ENCODE measurements at places on chromosomes 5 and 9.
A peak's percentile ranks its signal among the peaks of the same experiment; 100 is the strongest.

- DNase-seq, result no peak
These were observed 13.3 kb upstream of the RNF130 start for GRCh38 chr5:180084638-180085561.

- no peak for DNase-seq
These were observed 326.1 kb downstream of the NSG2 start for GRCh38 chr5:174371600-174372094.

- DNase-seq, result no peak
These were observed 1174.0 kb downstream of the MAT2B start for GRCh38 chr5:164679461-164679860.

DNA sequence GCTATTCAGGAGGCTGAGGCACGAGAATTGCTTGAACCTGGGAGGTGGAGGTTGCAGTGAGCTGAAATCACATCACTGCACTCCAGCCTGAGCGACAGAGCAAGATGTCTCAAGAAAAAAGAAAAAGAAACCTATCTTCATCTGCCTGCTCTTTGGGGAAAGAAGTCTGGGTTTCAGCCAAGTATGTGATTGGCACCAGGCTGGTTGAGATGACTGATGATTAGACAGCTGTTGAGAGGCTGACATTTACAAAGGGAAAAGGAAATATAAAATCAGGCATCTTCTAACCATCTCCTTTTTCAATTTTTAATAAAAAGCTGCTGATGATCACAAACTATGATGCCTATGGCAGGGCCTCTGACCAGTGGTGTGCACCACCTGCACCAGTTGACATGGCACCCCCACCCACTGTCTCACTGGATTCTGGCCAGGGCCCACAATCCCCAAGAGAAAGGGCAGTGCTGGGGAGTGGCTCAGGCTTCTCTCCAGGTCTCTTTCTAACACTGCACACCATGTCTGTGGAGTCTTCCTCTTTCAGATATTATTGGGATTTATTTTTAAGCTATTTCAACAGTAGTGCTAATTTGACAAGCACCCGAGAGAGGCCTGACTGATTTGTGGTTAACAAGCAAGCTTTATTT, 17.2 kb upstream of the C5orf15 start:
- DNase-seq, result no peak

GRCh38 chr5:6615034-6615815, 17.6 kb downstream of the NSUN2 start:
- no peak for DNase-seq

DNA sequence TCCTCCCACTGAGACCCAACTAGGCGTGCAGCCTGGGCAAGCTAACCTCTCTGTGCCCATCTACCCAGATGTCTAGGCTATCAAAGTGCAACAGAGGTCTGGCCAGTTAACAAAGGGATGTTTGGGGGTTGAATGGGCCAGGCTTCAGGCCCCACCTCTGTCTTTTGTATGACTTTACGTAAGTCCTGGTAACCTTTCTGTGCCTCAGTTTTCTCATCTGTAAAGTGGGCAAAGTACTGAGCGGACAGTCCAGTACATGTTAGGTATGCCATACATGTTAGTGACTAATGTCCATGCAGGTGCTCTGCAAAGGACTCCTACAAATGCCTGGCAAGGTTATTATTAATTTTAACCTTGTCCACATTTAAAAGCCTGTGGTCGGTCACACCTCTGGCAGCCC, 14.0 kb downstream of the NR5A1 start:
- DNase-seq, result no peak

- no peak for DNase-seq
These were observed 82.4 kb downstream of the HMCN2 start for GRCh38 chr9:130347931-130348330.

- DNase-seq, result no peak
These were observed 203.1 kb downstream of the ROR2 start for GRCh38 chr9:91746904-91747303.

GRCh38 chr5:82991678-82992323, 85.4 kb downstream of the TMEM167A start:
- DNase-seq, result no peak

DNA sequence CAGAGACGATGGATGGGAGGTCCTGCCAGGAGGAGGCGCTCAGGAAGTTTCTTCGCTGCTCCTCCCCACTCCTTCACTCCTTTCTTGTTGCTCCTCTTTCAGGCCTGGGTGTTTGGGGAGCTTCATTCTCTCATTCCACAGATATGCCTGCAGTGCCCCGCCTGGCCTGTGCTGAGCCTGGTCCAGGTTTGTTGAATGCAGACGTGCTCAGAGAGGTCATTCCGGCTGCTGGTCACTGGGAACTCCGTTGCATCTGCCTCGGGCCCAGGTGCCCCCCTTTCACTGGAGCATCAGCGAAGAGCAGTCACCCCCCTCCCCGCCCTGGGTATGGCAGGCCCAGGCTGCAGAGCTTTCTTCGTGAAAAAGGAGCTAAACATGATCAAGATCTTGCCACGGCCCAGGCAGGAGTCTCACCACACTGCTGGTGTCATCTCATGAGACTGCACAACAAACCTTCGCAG, 15.5 kb downstream of the SURF6 start:
- peak; percentile 71 for DNase-seq

- no peak for DNase-seq
These were observed 27.5 kb downstream of the SREK1 start for GRCh38 chr5:66171349-66172344.

- no peak for DNase-seq
These were observed 13.5 kb downstream of the CXCL14 start for GRCh38 chr5:135565266-135565665.

DNA sequence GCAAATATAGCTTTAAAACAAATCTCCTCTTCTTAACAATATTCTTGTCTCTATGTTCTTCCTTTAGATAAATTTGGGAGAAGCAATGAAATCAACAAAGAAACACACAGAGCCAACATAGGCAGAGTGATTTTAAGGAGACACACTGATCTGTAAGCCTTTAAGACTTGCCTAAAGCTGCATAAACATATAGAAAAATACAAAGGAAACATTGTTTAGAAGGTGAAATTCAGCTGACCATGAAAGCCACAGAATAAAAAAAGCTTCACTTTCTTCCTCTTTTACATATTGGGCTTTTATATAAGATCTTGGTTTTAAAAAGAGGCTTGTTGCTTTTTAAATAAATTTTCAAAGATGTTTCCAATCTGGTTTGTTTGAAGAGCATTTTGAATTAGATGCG, 1277.5 kb downstream of the EFNA5 start:
- no peak for DNase-seq

GRCh38 chr5:41875121-41875520, 4.9 kb upstream of the OXCT1 start:
- no peak for DNase-seq

GRCh38 chr5:171520300-171521174, 101.1 kb downstream of the FGF18 start:
- no peak for DNase-seq

DNA sequence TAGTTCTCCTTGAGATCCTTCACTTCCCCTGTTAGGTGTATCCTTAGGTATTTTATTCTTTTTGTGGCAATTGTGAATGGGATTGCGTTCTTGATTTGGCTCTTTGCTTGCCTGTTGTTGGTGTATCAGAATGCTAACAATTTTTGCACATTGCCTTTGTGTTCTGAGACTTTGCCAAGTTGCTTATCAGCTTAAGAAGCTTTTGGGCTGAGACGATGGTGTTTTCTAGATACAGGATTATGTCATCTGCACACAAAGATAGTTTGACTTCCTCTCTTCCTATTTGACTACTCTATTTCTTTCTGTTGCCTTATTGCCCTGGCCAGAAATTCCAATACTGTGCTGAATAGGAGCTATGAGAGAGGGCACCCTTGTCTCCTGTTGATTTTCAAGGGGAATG, 609.4 kb upstream of the COX7C start:
- no peak for DNase-seq

GRCh38 chr5:31347552-31347905, 154.0 kb downstream of the CDH6 start:
- no peak for DNase-seq

- DNase-seq, result no peak
These were observed 103.9 kb downstream of the SPOCK1 start for GRCh38 chr5:137395011-137395755.

DNA sequence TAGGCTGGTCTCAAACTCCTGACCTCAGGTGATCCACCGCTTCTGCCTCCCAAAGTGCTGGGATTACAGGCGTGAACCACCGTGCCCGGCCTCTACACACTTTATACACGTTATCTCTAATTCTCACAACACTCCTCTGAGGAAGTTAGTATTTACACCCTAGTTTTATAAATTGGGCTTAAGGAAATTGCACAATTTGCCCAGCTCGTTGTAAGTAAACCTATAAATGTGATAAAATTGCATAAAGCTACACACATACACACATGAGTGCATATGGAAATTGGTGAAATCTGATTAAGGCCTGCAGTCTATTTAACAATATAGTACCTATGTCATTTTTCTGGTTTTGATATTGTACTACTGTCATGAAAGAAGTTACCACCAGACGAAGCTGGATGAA, 4.4 kb upstream of the SLC4A9 start:
- DNase-seq, result no peak

- no peak for DNase-seq
These were observed 91.9 kb downstream of the CEMIP2 start for GRCh38 chr9:71676460-71676859.

- no peak for DNase-seq
These were observed 199.7 kb downstream of the NNT start for GRCh38 chr5:43802651-43803050.

DNA sequence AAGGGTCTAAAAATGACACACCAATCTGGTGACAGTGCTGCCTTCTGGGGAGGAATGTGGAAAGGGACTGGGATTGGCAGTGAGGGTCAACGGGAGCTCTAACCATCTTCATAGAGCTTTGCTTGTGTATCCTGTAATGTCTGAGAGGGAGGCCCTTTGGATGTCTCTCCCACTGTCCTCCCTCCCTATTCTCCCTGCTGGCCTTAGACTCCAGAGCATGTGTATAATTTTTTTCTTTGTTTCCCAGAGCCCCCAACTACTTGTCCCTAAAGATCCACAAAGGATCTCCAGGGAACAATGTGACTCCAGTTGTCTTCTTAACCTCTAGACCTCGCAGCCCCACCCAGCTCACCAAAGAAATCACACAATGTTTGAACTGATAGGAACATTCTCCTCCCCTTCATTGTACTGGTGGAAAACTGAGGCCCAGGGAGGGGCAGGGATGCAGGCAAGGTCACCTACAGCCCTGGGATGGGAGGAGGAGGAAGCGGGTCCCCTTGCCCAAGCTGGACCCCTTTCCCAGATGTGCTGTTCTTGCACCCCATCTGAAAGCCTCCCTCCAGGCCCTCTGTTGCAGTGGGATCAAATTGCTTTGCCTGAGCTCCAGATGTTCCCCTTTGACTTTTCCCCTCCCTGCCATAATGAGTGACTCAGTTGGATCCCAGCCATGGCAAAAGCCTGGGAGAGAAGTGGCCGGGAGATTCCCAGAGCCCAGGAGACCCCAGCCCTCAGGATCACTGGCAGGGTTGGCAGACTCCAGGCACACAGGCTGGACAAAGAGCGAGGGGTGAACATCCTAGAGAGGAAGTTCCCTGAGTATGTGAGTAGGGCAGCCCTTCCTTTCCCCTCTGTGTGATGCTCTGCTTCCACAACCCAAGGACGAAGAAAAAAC, 21.8 kb downstream of the SPARC start:
- DNase-seq, result no peak

- no peak for DNase-seq
These were observed 60.0 kb downstream of the HRH2 start for GRCh38 chr5:175717837-175718236.

DNA sequence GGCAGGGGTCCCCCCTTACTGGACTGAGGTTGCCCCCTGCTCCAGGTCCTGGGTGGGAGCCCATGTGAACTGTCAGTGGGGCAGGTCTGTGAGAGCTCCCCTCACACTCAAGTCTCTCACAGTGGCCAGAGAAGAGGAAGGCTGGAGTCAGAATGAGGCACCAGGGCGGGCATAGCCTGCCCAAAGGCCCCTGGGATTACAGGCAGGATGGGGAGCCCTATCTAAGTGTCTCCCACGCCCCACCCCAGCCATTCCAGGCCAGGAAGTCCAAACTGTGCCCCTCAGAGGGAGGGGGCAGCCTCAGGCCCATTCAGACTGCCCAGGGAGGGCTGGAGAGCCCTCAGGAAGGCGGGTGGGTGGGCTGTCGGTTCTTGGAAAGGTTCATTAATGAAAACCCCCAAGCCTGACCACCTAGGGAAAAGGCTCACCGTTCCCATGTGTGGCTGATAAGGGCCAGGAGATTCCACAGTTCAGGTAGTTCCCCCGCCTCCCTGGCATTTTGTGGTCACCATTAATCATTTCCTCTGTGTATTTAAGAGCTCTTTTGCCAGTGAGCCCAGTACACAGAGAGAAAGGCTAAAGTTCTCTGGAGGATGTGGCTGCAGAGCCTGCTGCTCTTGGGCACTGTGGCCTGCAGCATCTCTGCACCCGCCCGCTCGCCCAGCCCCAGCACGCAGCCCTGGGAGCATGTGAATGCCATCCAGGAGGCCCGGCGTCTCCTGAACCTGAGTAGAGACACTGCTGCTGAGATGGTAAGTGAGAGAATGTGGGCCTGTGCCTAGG, at the start of gene CSF2:
Gene CSF2, plus strand, starts transcription at position 559 of the 783 bp plus-strand sequence. Its CDS starts 35 bp downstream, at position 594.
- no peak for DNase-seq

GRCh38 chr9:120982836-120983235, 56.2 kb upstream of the TRAF1 start:
- no peak for DNase-seq

DNA sequence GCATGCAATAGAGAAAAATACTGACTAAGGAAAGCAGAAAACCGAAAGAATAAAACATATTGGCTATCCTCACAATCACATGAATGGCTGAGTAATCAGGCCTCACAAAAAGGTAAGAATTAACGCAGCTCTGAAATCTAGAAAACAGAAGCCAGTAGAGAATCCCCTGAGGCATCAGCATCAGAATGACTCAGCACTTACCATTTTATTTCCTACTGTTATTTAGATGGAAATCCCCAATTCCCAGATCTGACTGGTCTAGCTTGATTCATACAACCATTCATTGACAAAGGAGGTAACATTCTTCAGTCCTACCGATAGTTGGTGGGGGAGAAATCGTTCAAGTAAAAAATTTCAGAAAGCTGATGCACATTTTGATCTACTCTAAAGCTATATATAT, 1408.4 kb upstream of the WWC1 start:
- no peak for DNase-seq

- DNase-seq, result peak; percentile 84
These were observed 7.7 kb upstream of the EXOC3 start for GRCh38 chr5:435156-435790.

DNA sequence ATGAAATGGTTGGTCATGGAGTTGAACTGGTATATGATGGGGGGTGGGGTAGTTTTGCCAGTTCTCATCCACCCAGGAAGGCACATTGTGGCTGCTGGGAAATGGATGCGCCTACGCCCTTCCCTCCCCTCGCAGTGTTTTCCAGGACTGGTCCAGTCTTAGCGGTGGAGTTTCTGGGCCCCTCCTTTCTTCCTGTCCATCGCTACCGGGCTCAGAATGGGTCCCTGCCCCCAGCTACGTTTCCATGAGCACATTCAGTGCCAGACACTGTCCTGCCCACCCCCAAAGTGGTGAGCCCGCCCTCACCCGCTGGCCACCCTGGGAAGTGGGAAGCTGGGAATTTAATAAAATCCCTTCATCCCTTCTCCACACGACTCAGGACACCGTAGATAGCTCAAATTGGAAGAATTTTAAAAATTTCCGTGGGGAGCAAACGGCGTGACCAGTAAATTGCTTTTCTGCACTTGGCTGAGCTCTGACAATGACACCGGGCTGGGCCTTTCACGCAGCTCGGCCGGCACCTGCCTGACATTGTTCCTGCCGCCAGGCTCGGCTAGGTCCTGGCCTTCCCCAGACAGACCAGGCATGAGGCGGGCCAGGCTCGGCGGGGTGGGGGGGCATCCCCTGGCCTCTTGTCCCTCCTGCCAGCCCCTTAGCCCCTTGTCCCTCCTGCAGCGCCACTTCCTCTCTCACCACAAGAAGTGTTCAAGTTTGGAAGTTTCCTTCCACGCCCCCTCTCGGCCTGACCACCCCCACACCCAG, 3.6 kb downstream of the FGF18 start:
- peak; percentile 77 for DNase-seq

GRCh38 chr5:108687595-108688200, 60.0 kb upstream of the FER start:
- no peak for DNase-seq

Measured in lower leg skin (tissue), 4 donors.